ENCODE measurements at places on chromosomes 3 and 15.
A peak's percentile ranks its signal among the peaks of the same experiment; 100 is the strongest.

DNA sequence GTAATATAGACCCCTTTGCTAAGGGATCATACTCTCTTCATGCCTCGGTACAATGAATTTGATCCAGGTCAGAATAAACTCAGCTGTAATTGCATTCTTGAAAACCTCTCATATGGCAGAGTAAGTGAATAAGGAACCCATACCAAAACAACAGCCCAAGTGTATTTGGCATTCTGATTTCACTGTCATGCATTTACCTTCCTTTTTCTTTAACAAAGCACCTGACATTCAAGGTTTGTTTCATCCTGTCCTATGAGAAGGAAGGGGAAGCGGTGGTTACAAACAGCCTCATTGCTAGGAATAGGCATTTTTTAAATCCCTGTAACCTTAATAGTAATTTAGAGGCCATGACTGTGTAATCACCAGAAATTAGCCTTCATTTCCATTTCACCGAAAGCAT, 97.1 kb downstream of the LSAMP start:
- DNase-seq: no peak

DNA sequence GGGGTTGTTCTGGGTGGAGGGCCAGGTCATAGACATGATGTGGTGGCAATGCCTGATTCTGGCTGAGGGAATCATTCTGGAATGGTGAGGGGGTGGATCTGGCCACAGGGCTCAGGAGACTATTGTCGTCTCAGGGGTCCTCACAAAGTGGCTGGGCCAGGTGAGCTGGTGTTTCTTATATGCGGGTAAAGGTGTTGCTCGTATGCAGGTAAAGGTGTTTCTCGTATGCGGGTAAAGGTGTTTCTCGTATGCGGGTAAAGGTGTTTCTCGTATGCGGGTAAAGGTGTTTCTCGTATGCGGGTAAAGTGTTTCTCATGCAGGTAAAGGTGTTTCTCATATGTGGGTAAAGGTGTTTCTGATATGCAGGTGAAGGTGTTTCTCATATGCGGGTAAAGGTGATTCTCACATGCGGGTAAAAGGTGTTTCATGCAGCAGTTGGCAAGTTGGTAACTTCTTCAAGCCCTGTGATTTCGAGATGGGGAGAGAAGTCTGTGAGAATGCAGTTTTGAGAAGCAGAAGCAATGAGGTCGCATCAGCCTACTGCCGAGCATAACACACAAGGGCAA, 10.5 kb upstream of the MUC4 start:
- DNase-seq: no peak

GRCh38 chr15:39511000-39511915, 69.6 kb upstream of the THBS1 start:
- DNase-seq: peak; percentile 66

GRCh38 chr3:133301194-133301593, 98.7 kb upstream of the BFSP2 start:
- DNase-seq: peak; percentile 1
